T-helper 17 cell (primary cell): ENCODE measurements at places on chromosomes 12 and 14. TPM values are rescaled to one million over a fixed set of nuclear protein-coding genes. Genes with fewer than 3 reads are reported as not detected.

Gene NANOG
- not detected for total RNA-seq

- H3K4me3 ChIP-seq: peak overlapping the region; percentile 45
- no peaks in the 10 kb centered on the region for H3K27me3 ChIP-seq
- H3K36me3 ChIP-seq: peaks cover 8% of the 10 kb centered on the region
- DNase-seq: no peak
- H3K27ac ChIP-seq: peak overlapping the region; percentile 95
- peaks cover 76% of the 10 kb centered on the region for H3K4me1 ChIP-seq
Observed at GRCh38 chr14:61475316-61475715, 153.9 kb downstream of the PRKCH start.

DNA sequence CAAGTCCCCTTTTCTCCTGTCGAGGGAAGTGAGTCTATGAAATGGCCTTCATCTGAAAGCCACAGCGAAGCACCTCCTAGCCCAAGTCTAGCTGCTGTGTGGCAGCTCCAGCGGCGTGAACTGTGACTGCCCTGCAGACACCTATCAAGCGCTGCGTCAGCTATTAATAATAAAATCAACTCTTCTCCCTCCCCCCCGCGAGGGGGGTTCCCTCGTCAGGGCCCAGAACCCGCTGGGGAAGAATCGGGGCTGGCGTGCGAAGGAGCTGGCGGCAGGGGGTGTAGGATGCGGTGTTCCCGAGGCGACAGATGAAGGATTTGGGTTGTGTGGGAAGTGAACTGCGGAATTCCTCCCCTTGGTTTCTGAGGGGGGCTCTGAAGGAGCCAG is 662 bp upstream of the ATP2A2 start:
- H3K27me3 ChIP-seq: no peaks in the 10 kb centered on the region
- H3K4me1 ChIP-seq: peaks cover 36% of the 10 kb centered on the region
- peak overlapping the region; percentile 92 for H3K27ac ChIP-seq

DNA sequence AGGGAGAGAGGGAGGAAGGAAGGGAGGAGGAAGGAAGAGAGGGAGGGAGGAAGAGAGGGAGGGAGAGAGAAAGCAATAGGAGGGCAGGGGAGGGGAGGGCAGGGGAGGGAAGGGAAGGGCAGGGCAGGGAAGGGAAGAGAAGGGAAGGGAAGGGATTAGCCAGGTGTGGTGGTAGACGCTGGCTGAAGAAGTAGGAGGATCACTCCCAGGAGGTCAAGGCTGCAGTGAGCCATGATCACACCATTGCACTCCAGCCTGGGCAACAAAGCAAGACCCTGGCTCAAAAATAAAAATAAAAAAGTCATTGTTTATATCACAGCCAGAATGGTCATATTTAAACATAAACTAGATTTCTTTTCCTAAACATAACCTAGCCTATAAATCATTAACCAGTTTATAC is 20.4 kb upstream of the EEA1 start:
- H3K27ac ChIP-seq: no peak overlapping the region
- H3K27me3 ChIP-seq: peaks cover 13% of the 10 kb centered on the region
- DNase-seq: no peak
- H3K4me3 ChIP-seq: no peak overlapping the region

DNA sequence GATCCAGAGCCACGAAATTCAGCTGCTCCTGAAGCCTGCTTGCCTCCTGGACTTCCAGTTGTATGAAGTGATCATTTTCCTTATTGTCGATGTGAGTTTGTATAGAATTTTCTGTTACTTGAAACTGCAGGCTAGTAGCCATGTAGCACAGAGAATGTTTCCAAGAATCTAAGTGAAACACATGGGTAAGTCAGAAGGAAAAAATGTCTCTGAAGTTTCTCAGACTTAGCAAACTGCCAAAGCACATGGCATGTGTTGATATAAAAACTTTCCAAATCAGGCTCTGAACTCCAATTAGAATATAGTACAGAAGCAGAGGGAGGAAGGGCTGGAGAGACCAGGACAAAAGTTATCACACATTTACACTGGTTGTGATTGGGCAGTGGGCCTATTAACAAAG is 9.8 kb upstream of the PCNX1 start:
- DNase-seq: no peak
- H3K4me1 ChIP-seq: peaks cover 43% of the 10 kb centered on the region
- H3K27me3 ChIP-seq: no peaks in the 10 kb centered on the region
- H3K27ac ChIP-seq: peak overlapping the region; percentile 60
- H3K4me3 ChIP-seq: no peak overlapping the region

DNA sequence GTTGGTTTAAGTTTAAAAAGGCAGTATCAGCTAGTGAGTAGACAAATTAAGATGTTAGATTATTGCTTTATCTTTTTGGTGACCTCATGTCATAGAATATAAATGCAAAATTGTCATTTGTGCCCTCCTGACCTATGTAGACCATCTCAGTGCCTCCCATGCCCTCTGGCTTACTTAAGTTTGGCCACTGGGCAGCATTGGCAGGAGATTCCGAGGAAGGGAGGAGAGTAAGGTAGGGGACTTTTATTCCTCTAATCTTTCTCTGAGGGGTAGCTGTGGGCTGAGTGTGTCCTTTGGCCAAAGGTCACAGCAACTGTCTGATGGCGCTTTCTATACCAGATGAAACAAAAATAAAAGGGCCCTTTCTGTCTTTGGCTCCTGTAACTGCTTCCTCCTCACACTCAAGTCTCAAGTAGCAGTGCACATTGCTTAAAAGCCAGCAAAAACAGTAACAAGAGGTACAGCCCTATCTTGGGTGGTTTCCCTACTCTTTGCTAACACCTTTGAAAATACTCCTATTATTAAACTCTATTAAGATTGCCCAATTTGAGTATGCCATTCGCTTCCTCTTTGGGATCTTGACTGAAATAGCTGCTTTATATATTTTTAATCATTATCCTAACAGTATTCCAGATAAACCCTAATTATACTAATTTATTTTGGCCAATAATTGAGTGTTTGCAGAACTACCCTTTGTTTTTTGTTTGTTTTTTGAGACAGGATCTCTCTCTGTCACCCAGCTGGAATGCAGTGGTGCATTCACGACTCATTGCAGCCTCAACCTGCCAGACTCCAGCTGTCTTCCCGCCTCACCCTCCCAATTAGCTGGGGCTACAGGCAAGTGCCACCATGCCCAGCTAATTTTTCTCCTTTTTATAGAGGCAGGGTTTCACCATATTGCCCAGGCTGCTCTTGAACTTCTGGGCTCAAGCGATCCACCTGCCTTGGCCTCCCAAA is 56.5 kb upstream of the KCNH3 start:
- DNase-seq: no peak
- H3K36me3 ChIP-seq: no peaks in the 10 kb centered on the region
- no peaks in the 10 kb centered on the region for H3K27me3 ChIP-seq
- peaks cover 7% of the 10 kb centered on the region for H3K4me1 ChIP-seq

GRCh38 chr14:94612580-94613554 is 676 bp downstream of the SERPINA3 start:
- H3K36me3 ChIP-seq: no peaks in the 10 kb centered on the region
- no peak overlapping the region for H3K27ac ChIP-seq
- no peak for DNase-seq

DNA sequence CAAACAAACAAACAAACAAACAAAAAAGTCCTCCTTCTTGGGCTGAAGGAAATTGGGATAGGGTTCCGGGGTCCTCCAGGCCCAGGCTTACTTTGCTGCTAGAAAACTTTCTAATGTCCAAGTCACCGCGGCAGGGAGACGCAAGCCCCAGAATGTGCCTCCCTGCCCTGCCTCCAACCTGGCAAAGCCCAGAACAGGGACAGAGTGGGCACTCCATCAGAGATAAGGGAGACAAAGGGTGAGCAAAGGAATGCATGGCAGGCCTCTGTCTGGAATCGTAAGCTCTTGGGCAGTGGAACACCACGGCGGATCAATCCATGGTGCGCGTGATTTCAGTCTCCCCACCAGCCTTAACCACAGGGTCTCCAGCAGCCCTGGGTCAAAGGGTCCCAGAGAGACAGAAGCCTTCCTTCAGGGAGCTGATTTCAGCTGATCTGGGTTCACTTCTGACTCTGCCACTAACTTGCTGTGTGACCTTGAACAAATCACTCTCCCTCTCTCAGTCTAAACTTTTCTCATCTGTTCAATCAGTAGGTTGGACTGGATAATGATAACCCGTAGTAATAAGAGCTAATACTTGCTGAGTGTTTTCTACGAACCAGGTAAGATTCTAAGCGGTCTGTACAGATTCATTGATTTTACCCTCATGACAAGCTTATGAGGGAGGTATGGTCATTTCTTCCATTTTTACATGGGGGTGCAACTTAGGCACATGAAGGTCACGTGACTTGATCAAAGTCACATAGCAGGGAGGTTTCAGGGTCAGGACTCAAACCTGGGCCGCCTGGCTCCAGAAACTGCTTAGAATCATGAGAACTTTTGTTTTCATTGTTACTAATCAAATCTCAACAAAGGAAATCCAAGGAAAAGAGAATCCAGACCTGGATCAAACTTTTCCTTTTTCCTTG is 12.7 kb downstream of the RILPL1 start:
- no peaks in the 10 kb centered on the region for H3K27me3 ChIP-seq
- no peak overlapping the region for H3K4me3 ChIP-seq
- H3K27ac ChIP-seq: peak overlapping the region; percentile 19
- H3K36me3 ChIP-seq: peaks cover 10% of the 10 kb centered on the region

- peaks cover 5% of the 10 kb centered on the region for H3K4me1 ChIP-seq
- no peaks in the 10 kb centered on the region for H3K27me3 ChIP-seq
- no peak for DNase-seq
- H3K27ac ChIP-seq: no peak overlapping the region
- no peak overlapping the region for H3K4me3 ChIP-seq
Observed at GRCh38 chr12:93904124-93904523, 226.9 kb downstream of the CRADD start.

DNA sequence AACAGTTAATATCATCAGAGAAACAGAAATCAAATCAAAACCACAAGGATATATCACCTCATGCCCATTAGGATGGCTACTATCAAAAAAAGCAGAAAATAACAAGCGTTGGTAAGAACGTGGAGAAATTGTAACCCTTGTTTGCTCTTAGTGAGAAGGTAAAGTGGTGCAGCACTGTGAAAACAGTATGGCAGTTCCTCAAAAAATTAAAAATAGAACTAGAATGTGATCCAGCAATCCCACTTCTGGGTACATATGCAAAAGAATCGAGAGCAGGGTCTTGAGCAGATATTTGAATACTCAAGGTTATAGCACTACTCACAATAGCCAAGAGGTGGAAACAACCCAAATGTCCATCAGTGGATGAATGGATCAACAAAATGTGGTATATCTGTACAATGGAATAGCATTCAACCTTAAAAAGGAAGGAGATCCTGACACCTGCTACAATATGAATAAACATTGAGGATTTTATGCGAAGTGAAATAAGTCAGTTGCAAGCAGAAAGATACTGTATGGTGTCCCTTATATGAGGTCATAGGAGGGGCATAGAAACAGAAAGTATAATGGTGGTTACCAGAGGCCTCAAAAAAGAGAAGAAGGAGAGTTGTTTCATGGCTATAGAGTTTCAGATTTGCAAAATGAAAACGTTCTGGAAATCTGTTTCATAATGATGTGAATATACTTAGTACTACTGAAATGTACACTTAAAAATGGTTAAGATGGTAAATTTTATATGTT is 131.0 kb upstream of the EEA1 start:
- peaks cover 6% of the 10 kb centered on the region for H3K36me3 ChIP-seq
- H3K4me1 ChIP-seq: no peaks in the 10 kb centered on the region
- H3K27ac ChIP-seq: no peak overlapping the region
- H3K27me3 ChIP-seq: peaks cover 62% of the 10 kb centered on the region
- no peak for DNase-seq
- H3K4me3 ChIP-seq: no peak overlapping the region

DNA sequence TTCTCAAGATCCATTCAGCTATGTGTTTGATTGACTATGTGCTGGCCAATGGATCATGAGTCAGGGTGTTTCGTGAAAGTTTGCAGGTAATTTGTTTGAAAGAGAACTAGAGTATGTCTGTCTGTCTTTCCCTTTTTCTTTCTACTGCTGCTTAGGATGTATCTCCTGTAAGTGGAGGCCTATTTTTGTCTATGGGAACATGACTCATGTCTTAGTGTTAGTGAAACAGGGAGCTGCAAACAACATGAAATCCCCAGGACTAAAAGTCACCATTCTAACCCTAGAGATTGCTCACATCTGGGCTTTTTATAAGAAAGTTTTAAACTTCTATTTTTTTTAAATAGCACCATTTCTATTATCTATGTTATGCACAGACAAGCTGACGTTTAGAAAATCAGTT is 333.0 kb downstream of the CCER1 start:
- H3K4me3 ChIP-seq: no peak overlapping the region
- H3K27ac ChIP-seq: no peak overlapping the region
- H3K36me3 ChIP-seq: no peaks in the 10 kb centered on the region
- H3K27me3 ChIP-seq: no peaks in the 10 kb centered on the region
- H3K4me1 ChIP-seq: no peaks in the 10 kb centered on the region

DNA sequence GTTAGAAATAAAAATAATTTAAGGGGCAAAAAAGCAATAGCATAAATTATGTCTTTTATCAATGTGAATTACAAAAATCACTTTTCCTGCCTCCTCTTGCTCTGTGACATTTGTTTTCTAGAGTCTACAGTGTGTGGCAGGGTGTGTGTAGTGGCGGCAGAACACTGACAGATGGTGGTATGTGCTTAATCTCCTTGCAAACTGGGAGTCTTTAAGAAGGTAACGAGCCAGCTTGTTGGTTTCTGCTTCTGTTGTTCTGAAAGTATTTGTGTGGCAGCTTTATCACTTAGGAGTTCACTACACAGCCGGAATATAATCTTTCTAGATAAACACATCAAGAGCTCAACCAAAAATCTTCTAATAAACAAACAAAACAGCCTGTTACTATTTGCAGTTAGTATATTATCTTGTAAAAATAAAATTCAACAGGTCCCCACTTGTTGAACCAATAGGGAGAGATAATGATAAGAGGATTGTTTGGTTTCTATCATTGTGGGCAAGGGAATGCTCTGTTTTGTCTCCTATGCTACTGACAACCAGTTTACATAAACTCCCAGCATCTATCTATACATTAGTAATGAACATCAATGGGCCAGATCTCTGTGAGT is 13.0 kb downstream of the CDKL1 start:
- no peaks in the 10 kb centered on the region for H3K36me3 ChIP-seq
- H3K4me3 ChIP-seq: no peak overlapping the region
- peak overlapping the region; percentile 29 for H3K27ac ChIP-seq

GRCh38 chr12:570435-570920 is 92.8 kb downstream of the NINJ2 start:
- H3K36me3 ChIP-seq: no peaks in the 10 kb centered on the region
- no peaks in the 10 kb centered on the region for H3K27me3 ChIP-seq

DNA sequence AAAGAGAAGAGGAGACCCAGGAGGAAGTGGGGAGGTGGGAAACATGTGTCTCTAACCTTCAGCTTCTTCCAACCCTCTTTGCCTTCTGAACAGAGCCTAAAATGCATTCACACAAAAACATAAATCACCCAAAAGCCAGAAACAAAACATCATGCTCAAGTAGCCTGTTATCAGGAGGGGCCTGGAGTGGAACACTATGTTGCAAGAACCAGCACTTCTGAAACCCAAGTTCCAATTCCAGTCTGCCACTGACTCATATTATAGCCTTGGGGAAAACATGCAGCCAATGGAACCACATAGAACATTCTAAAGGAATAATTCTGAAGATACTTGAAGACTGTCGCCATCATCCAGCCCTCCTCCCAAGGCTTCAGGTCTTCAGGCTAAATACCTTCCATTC is 169.8 kb upstream of the PLXNC1 start:
- peaks cover 12% of the 10 kb centered on the region for H3K27me3 ChIP-seq
- H3K36me3 ChIP-seq: no peaks in the 10 kb centered on the region
- no peak overlapping the region for H3K27ac ChIP-seq
- DNase-seq: no peak
- peaks cover 24% of the 10 kb centered on the region for H3K4me1 ChIP-seq

- H3K27ac ChIP-seq: no peak overlapping the region
- no peak for DNase-seq
- no peak overlapping the region for H3K4me3 ChIP-seq
- H3K36me3 ChIP-seq: no peaks in the 10 kb centered on the region
Observed at GRCh38 chr12:24080465-24080864, 131.0 kb upstream of the SOX5 start.
